ENCODE measurements at places on chromosomes 1 and 21.

- DNase-seq = no peak
Observed at GRCh38 chr21:17775431-17776126, 43.6 kb downstream of the C21orf91 start.

DNA sequence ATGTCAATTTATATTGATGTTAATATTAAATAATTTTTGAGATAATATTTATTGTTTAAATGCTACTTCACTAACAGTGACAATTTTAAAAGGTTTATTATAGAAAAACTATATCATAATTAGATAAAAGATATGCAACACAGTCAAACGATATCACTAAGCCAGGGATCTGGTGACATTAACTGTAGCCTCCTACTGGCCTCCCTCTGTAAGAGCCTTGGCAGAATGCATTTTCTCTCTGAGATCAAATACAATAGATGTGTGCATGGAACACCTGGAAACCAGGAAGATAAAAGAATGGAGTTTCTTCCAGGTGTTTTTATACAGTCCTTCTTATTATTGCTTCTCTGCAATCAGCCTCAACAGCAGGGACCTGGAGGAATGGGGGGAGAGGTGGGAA is 1762.1 kb downstream of the BRINP3 start:
- DNase-seq = no peak

GRCh38 chr1:218898921-218899320 is 274.8 kb upstream of the LYPLAL1 start:
- DNase-seq = no peak

- DNase-seq = no peak
Observed at GRCh38 chr21:28253961-28254360, 738.7 kb downstream of the LTN1 start.

DNA sequence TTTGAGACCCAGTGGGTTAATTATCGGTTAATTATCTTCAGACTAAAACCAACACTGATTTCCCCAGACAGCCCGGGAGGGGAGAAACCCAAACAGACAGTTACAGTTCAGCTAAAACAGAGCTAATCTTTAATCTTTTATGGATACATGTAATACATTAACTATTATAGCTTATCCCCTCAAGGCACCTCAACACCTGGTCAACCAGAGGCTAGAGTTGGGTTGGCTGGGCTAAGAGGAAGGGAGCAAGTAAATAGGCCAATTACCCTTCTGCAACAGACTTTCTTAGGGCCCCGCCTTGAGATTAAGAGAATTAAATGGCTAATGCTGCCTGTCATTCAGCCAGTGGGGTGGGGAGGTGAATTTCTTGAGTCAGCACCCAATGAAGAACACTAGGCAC is 6.6 kb upstream of the MED18 start:
- DNase-seq = no peak

- no peak for DNase-seq
Observed at GRCh38 chr21:16116069-16116468, 386.3 kb downstream of the USP25 start.

DNA sequence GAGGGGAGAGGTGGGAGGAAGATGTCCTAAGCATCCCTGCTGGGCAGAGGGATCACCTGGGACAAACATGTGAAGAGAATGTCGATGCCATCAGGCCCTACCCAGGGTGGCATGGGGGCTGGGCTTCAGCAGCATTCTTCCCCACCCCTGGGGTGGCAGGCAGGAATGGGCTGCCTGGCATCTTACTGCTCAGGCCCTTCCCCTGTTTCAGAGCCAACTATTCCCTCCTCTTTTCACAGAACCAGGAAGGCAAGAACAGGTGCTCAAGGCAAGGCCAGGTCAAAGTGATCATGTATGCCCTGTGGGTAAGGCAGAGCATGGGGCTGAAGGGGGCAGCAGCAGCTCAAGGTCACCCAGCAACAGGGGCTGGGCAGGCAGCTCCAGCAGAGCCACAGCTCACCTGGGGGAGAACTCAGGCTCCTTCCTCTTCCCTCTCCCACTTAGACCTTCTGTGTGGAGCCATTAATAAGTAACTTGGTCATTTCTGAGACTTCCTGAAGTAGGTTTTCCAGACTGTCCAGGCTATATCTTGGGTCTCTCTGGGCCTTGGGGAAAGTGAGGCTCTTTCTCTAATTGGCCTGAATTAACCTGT is 56.4 kb downstream of the ELK4 start:
- no peak for DNase-seq

DNA sequence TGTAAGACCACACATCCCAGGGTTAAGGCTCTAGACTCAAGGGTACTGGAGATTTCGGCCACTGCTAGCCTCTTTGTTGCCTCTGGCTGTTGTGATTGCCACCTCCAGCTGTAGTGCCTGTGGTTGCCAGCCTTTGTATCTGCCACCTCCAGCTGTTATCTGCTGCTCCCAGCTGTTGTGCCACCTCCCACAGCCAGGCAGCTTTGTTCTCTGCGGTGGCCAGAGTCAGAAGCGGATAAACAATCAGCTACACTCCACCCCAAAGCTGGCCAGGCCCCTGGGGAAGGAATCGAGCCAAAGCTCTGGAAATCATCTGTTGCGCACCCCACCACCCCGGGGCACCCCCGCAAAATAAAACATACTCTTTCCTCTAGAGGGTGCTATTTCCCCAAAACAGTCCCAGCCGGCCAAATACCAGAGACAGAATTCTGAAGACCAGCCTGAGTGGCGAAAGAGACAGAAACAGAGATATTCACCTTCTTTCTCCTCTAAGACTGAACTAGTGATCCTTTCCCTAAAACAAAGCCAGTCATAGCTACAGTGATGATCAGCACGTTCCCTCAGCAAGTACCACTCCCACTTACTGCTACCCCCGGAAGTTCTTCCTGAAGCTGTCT is 14.8 kb upstream of the PIGM start:
- DNase-seq = peak; percentile 56

- peak; percentile 72 for DNase-seq
Observed at GRCh38 chr1:228457396-228458176, 29.6 kb upstream of the RNF187 start.

GRCh38 chr21:41625428-41625827 is 117.5 kb upstream of the TMPRSS2 start:
- DNase-seq = no peak

GRCh38 chr1:173393659-173394000 is 83.5 kb upstream of the PRDX6 start:
- no peak for DNase-seq

DNA sequence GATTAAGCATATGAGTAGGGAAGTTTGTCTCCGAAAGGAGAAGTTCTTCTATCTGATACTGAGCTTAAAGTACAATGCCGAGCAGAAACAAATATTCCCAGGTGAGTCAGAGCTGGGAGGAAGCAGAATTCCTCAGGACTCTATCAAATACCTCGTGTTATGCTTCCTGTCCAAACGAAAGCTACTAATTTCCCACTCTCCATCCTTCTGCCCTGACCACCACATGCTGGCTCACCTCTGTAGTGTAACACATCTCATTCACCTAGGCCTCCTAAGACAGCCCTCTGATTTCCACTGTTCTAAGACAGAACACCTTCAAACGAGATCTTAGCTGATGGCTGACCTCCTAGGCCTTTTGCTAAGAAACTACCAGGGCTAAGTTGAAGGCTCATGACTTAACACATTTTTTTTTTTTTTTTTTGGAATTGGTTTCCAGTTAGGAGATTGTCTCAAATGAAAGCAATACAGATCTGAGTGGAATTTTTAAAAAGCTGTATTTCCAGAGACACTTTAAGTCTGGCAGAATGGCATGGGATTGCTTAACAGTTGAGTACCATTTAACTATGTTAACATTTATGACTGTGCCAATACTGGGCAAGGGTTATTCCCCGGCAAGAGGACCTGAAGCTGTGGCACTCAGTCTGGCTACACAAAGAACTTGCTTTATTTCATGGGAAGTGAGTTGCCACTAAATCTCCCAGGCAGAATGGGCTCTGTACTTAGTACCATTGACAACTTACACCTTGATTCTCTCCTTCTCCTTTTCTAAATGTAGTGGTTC is 583.4 kb downstream of the DPYD start:
- DNase-seq = no peak

DNA sequence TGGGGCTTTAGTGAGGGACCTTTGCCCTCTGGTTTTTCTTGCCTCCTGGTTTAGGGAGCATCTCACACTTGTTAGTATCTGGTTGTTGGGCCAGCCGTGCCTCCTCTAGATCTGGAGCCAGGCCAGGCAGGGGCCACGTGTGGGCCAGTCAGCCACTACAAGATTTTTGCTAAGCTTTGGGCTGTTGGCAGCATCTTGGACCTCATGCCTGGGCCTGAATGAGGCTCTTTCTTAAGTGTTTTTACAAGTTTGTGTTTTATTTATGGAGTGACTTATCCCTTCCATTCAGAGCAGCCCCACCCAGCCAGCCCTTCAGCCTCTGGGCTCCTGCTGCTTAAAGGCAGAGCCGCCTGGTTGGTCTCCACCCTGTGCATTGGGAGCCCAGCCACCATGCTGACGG is 1.6 kb upstream of the SH3BGRL3 start:
- DNase-seq = no peak

- DNase-seq = no peak
Observed at GRCh38 chr1:211305044-211305443, 21.6 kb upstream of the TRAF5 start.

DNA sequence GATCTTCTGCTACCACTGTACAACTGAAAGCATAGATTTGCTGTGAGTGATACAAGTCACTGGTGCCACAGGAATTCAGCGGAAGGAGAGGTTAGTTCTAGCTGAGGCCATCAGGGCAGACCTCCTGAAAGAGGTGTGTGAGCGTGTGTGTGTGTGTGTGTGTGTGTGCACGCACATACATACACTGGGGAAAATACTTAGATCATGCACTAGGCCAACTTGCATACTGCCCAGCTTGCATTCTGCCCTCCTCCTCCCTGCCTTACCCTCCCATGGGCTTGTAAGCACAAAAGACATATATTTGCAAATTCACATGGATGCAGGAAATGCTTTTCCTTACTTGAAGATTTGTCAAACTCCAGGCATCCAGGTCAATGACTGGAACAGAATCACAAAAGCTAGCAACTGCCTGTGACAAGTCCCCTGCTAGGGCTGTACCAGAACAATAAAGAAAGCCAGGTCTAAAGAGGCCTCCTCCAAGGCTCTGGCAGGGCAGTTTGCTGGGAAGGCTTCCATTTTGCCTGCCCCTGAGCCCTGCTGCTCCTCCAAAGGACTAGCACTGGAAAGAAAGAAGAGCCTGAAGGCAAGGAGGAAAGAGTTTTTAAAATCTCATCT is 23.2 kb downstream of the PLEKHA6 start:
- no peak for DNase-seq

GRCh38 chr1:26162220-26162709 is 3.4 kb downstream of the FAM110D start:
- DNase-seq = no peak

- DNase-seq = no peak
Observed at GRCh38 chr1:112594208-112594876, 24.6 kb downstream of the ST7L start.

- no peak for DNase-seq
Observed at GRCh38 chr1:198176179-198176578, 19.4 kb downstream of the NEK7 start.

- no peak for DNase-seq
Observed at GRCh38 chr1:82227306-82228095, 426.8 kb downstream of the ADGRL2 start.

DNA sequence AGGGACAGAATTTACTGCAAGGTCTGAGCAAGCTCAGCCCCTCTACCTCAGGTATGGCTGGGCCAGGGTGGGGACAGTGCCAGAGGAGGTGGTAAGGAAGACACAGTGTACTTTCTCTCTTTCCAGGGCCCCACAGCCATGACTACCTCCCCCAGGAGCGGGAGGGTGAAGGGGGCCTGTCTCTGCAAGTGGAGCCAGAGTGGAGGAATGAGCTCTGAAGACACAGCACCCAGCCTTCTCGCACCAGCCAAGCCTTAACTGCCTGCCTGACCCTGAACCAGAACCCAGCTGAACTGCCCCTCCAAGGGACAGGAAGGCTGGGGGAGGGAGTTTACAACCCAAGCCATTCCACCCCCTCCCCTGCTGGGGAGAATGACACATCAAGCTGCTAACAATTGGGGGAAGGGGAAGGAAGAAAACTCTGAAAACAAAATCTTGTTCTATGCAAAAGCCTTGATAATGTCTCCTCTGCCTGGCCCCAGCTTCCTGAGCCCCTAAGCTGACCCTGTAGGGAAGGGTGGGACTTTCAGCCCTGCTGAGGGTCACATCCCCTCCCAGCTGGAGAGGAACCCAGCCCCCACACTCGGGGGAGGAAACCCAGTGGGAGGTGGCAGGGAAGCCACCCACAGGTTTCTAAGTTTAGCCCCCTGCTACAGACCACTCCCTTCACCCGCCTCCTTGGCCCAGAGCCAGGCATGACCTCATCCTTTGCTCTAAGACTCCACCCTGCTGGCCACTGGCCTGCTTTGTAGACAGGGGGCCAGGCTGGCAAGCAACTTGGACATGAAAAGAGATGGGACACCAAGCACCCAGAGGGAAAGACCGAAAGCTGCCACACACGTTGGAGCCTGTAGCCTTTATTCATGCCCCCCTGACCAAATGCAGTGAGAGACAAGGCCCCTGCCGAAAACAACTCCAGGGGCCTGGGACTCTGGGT is 6.4 kb downstream of the RHOC start:
- peak; percentile 98 for DNase-seq

GRCh38 chr1:168801032-168801745 is 72.2 kb upstream of the DPT start:
- DNase-seq = no peak

- DNase-seq = no peak
Observed at GRCh38 chr21:27795418-27795817, 828.5 kb upstream of the ADAMTS5 start.

DNA sequence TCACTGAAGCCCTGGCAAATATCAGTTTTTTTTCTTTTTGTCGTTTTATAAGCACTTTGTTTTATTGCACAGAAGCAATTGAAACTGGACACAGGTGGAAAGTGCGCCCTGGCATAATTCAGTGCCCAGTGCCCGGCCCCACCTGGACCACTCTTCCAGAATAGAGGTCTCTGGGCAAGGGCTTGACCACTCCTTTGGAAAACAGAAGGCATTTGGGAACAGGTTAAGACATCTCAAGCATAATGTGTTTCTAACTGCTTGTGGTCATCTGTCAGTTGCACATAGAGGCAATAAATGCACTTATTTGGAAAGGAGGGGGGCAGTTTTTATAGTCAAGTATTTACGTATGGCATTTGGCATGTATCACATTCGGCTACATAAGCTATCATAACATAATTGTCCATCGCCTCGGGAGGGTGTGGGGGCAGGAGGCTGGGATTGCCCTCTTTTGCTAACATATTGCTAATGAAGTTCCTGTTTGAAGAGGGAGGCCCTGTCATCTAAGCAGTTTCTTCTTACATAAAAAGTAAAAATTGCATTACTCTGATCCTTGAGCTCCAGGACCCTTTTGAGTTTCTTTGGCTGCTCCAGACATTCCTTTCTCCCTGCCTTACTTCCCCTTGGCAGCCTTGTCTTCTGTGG is 14.7 kb upstream of the CD2 start:
- no peak for DNase-seq
